Cerebellum (tissue), 4 donors: ENCODE measurements at places on chromosomes 13 and 19. TPM values are rescaled to one million over a fixed set of nuclear protein-coding genes. Genes with fewer than 3 reads are reported as not detected.

Gene KASH5
- total RNA-seq: not detected

Gene SUPT5H
- 39.6 TPM for total RNA-seq

Gene ZNF829
- total RNA-seq: 7.5 TPM

Gene POP4
- total RNA-seq: 24.1 TPM

DNA sequence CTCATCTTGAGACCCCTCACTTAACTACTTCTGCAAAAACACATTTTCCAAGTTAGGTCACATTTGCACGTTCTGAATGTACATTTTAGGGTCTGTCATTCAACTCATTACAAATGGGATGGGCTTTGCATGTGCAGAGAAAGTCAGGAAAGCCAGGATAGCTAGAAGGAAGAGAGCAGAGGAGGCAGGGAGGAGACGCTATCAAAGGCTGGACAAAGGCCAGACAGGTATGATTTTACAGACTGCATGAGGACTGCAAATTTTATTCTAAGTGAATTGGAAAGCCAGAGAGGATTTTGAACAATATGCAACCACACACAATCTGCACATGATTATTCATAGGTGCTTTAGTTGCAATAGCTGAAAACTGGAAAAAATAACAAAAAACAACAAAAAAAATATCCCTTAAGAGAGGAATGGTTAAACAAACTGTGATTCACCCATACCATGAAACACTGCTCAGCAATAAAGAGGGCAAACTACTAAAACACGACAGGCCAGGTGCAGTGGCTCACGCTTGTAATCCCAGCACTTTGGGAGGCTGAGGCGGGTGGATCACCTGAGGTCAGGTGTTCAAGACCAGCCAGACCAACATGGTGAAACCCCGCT lies 21.1 kb downstream of the SYDE1 start:
- no peak for DNase-seq

GRCh38 chr13:29591310-29591709 lies 4.2 kb downstream of the SLC7A1 start:
- DNase-seq: no peak

DNA sequence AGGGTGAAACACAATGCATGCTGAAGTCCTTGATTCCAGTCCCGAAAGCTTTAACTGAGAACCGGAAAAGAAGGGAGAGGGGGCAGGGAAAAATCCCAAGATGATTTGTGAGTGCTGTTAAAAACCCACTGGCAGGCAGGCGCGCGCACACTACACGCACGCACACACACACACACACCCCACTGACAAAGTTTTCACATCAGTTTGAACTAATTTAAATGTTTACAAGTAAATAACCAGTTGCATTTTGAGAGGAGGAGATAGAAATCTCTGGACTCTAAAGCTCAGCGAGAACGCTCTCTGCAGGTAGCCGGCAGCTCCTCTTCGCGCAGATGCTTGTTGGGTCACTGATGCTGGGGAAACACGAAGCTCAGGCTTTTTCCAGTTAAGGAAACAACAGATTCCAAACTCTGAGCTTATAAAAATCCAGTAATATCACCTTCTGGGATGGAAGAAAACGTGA lies 818 bp upstream of the SLITRK1 start:
- DNase-seq: no peak

GRCh38 chr19:3509566-3509989 lies 3.5 kb downstream of the FZR1 start:
- no peak for DNase-seq

DNA sequence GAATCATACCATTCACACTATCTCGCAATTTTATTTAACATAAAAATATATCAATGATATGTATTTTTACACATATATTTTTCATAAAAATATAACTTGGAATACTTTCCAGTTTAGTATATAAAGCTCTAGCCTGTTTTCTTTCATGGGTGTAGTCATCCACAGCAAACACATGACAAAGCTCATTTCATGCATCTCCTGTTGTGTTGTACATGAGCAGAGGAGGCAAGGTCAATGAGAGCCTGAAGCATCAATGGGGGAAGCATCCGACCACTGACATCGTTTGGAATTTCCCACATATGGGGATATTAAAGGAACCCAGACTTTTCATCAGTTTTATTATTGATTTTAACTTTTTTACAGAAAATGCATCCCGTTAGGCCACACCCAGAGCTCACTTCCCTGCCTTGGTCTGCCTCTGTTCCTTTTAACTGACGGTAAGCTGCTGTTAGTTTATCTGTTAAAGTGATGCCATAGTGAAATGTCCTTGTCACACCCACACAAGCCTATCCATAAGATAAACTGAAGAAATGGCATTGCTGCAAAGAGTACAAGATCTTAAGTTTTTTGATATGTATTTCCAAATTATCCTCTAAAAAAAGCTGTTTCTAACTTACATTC lies 44.0 kb downstream of the MIPEP start:
- DNase-seq: no peak

GRCh38 chr19:54209811-54210494 lies 9.3 kb downstream of the RPS9 start:
- DNase-seq: no peak

DNA sequence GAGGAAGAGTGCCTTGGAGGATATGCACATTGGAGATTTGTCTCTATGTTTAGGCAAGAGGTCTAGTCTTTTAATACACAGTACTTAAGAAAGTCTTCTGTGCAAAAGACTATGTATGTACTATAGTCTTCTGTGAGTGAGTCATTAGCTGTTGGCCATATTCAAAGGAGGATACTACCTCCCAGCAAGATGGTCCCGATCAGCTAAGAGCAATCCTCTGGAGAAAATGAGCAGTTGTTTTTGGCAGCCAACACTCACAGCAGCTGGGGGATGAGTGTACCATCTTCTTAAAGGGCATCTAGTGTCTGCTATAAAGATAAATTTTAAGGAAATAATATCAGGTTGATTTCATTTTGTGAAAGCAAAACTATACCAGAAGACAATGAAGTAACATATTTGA lies 487.8 kb downstream of the KCTD12 start:
- no peak for DNase-seq

DNA sequence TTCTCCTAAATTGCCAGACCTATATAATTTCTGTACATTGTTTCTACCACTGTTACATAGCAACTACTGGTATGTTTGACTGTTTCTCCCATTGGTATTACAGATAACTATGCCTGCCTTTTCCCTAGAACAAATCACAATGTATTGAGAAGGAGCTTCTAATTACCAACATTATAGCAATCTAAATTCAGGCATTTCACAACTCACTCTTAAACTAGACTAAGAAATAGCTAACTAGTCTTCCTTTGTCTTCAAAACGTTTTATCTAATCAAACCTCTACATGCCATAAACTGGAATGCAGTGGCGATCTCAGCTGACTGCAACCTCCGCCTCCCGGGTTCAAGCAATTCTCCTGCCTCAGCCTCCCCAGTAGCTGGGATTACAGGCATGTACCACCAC lies 18.2 kb downstream of the RBM26 start:
- DNase-seq: no peak

GRCh38 chr13:31908696-31909411 lies 122.7 kb upstream of the FRY start:
- DNase-seq: no peak

GRCh38 chr19:29201855-29202254 lies 11.1 kb downstream of the UQCRFS1 start:
- DNase-seq: no peak

DNA sequence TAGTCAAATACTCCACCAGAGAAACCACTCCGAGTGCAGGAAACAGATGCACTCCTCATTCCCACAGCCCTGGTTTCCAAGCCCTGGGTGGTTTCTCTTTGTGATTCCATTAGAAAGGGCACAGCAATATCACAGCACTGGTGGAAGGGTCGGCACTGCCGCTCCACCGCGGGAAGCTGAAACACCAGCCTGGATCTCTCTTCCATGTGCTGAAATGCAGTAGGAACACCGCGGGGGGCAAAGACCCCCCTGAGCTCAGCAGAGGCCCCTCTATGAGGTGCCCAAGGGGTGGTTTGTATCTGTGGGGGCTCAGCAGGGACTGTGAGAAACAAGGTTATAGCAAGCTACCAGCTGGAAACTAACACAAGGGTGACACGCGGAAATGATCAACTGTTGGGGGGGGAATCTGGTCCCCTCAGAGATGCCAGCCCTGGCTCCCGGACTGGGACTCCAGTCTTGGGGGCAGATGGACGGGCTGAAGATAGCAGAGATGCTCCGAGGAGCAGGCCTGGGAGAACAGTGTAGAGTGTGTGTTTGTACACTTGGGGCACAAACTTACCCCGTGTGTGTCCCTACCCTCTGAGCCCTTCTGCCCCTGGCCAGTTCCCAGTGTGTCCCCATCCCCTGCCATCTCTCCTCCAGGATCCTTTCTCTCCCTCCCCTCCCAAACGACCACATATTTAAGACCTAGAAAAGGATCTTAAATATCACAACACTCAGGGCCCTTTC lies 1.8 kb downstream of the ZFR2 start:
- no peak for DNase-seq

DNA sequence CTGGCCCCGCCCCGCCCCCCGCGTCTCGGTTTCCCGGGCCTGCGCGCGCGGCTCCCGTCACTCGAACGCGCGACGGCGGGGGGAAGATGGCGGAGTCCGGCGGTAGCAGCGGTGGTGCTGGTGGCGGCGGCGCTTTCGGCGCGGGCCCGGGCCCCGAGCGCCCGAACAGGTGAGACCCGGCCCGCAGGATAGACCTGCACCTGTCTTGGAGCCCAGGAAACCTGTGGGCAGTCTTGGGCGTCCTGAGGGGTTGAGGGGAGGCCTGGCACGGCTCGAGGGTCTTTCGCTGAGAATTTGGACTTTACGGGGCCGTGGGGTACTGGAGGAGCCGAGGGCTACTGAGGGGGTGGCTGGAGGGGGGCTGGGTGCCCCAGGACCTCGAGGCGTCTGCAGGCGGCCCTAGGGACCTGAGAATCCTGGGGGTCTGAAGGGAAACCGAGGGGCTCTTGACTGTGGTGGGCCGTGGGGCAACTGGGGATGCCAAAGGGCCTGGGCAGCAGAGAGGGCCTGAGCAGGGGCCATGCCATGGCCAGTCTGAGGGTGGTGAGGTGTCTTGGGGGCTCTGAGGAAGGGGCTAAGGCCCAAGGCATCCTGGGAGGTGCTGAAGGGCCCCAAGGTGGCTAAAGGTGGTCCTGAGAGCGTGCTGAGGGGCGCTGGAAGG lies at the start of gene KLHL26:
Gene KLHL26 (plus strand): TSS at position 60 of the 661 bp plus-strand sequence. CDS start 27 bp downstream, at position 87.
- DNase-seq: no peak

DNA sequence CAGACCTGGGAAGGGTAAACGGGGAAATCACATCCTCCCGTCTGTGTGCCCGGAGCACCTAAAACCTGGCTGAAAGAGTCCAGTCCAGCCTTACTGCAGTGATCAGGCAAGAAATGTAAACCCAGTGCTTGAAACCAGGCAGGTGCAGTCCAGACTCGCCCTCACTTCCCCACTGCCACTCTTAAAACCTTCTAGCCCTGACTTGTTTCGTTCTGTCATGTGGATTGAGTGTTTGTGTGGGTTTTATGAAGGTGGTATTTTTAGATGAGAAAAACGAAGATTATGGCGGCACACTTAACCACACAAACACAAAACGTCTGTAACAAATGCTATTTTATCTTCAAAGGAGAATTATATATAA lies 839 bp upstream of the CKAP2 start:
- peak; percentile 44 for DNase-seq

DNA sequence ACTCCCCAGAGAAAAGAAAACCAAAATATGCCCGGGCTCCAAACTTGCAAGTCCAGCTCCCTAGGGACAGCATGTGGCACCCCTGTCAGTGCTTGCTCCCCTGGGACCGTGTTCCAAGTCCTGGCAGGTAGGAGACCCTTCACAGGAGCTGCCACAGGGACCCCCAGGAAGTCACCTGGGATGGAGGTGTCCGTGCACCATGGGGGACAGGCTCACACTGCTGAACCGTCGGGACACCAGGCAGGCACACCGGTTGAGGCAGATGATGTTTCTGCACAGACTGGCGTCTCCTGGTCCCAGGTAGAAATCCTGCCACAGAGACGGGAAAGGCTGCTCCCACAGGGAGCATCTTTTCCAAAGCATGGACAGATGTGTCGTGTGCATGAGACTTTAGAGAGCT lies 11.7 kb upstream of the PROZ start:
- no peak for DNase-seq

DNA sequence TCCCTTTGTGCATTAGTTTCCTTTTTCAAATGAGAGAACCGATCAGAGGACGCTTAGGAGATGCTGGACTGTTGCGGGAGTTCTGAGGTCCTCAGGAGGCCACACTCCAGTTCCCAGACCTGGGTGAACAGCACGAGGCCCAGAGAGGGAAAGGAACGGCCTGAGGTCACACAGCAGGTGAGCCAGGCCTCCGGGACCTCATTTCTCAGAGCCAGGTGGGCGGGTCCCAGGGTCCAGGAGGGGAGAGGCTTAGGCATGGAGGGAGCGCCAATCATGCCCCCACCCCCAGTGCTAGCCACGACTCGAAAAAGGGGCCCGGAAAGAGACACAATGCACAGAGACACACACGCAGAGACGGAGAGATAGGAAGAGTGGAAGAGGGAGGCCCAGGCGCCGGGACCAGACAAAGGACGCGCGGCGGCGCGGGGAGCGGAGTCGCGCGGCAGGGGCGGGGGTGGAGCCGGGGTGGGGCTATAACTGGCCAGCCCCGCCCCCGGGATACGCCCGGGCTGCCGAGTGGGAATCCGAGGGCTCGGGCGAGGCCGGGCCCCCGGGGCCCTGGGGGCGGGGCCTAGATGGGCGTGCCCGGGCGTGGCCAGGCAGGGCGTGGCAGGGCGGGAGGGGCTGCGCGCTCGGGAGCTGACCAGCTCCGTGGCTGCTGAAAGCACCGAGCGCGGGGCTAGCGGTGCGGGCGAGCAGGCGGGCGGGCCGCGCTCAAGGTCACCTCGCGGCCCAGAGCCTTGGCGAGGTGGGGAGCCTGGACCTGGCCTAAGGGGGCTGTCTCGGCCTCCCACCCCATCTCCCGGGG lies 1.6 kb downstream of the ELAVL3 start:
- DNase-seq: peak; percentile 90
